Activated CD8-positive, alpha-beta T cell treated with anti-CD3 and anti-CD28 coated beads, Interleukin-2, amount 10 ng/mL, durations not matched to agents 7 days and 5 days (primary cell): ENCODE measurements at places on chromosomes 7 and 10.

GRCh38 chr7:25893436-25893835, 258.6 kb upstream of the NFE2L3 start:
- DNase-seq: no peak

- no peak for DNase-seq
Measured at GRCh38 chr7:46356371-46356770, 435.3 kb upstream of the IGFBP3 start.

- no peak for DNase-seq
Measured at GRCh38 chr7:36900988-36901710, 176.9 kb upstream of the AOAH start.

GRCh38 chr7:11294965-11295364, 321.3 kb downstream of the PHF14 start:
- DNase-seq: no peak

DNA sequence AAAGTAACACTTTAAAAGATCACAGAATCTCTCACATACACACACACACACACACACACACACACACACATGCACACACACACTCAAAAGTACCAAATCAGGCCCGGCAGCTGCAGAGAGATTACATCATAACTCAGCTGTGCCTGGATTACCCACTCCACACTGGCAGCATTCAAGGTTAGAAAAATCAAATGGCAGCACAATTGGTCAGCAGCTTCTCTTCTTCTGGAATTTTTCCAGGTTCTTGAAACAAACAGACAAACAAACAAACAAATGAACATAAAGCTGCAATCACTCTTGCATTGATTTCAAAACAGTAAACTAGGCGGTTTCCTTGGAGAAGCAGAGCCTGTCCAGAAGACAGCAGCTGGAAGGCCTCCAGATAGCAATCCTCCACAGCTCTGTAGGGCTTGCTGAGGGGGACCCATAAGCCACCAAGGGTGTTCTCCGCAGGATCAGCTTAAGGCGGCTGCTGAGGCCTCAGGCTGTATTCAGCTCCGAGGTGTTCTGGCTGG, 24.5 kb upstream of the FAM133B start:
- no peak for DNase-seq

DNA sequence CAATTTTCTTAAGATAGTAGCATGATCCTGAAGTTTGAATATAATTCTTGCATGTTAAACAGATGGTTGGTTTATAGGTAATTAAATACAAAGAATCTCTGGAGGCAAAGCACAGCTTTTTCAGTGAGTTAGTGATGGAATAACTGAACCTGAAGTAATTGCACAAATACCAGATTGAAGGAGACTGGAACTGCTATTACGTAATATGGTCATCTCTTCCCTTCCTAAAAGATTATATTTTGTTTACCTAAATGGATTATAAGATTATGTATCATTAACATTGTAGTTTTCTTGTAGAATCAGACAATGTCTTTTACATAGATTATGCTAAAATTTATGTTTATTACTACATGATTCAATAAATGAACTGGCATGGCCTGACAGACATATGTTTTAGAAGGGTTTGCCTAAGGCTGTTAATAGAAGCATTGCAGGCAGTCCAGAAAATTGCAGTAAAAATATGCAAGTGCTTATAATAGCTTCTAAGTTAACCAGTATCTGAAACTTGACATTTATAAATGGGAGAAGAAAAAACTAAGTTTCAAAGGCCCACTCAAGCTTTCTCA, 35.8 kb upstream of the GPR37 start:
- no peak for DNase-seq

- peak; percentile 18 for DNase-seq
Measured at GRCh38 chr7:155994279-155994811, 182.1 kb upstream of the SHH start.

GRCh38 chr7:152910545-152911225, 151.1 kb downstream of the ACTR3B start:
- no peak for DNase-seq

DNA sequence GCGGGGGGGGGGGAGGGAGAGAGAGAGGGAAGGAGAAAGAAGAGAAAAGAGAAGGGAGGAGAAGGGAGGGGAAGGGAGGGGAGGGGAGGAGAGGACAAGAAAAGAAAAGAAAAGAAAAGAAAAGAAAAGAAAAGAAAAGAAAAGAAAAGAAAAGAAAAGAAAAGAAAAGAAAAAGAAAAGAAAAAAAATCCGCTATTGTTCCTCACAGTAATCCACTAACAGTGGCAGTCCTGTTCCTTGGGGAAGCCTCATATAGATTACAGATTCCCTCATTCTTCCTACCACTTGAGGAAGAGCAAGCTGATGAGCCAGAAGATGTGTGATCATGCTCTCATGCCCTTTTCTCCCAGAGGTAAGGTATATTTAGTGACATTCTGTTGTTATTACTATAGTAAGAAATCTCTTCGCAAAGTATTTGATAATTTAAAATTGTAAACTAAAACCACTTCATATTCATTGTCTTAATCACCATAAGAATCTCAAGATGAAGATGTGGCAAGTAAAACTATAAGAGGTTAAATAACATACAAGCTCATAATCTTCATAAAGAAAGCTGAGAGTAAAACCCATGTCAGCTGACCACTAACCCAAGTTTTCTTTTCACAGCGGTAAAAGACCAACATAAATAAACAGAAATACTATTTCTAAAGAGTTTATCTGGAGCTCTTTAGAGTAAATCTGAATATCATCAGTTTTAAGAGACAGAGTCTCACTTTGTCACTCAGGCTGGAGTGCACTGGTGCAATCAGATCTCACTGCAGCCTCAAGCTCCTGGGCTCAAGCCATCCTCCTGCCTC, 128.1 kb downstream of the JMJD1C start:
- DNase-seq: no peak

DNA sequence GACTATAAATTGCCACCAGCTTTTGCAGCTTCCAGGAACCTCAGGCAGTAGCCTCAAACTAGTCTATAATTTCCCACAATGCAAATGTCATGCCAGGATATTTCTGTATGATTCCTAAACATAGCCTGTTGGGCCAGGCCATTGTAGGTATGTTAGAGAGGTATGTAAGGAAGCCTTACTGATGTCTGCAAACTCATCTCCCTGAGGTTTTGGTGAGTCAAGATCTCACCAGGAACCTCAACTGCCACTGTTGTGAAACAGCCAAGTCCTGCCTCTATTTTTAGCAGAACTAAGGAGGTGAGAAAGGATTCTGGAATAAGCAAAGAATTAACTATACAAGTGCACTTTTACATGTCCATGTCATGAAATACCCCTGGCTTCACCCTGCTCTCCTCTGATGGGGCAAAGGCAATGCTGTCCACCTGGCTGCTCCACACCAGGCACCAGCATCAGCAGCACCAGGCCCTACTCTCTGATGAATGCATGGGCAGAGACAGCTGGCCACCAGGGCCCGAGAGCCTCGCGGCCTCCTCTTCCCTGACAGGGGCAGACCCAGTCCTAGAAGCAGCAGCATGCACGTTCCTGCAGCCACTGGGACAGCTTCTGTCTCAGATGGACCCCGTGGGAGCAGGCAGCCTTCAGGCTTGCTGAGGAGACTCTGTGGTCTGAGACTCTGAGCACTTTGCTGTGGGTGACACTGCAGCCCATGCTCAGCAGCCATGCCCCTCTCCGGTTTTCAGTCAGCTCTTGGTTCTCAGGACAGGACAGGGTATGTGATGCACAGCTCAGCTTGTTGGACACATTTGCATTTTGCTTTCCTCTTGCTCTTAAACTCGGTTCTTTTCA, 147.3 kb downstream of the ZMYND11 start:
- no peak for DNase-seq
